Spinal cord (tissue), 10 donors: ENCODE measurements at places on chromosomes 6 and 20. TPM values are rescaled to one million over a fixed set of nuclear protein-coding genes. Genes with fewer than 3 reads are reported as not detected.

DNA sequence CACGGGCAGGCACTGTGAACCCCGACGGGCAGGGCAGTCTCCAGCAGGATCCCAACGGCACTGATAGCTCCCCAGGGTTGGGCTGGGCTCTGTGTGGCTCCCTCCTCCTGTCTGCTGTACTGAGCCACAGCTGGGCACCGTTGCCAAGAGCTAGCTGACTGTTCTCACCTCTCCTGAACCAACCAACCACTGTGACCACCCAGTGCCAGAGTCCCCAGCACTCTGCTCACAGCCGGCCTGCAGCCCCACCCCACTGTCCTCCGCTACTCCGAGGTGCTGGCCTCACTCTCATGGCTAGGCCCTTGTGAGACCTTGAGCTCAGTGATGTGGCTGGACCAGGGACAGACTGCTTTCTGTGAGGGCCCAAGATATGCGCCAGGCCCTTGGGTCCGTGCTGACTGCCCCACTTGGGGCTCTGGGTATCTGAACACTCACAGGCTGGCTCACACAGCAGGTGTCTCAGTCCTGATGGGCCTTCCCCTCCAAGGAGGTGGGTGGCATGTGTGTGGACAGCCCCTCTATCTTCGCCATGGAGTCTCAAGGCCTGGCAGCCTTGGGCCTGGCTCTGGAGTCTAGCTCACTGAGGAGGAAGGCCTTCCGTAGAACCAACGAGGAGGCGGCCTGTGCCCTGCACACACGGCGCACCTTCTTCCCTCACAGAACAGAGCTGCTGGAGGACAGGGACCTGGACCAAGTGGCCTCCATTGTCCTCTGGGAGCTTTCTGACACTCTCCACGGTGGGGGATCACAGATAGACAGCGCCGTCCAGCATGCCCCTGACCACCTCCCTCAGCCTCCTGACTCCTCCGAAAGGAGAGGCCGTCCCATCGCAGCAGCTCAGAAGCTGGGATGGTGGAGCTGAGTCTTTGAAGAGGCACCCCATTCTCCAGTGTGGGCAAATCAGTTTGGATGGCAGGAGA is 53.5 kb downstream of the TCP11 start:
- DNase-seq, result no peak

Gene SLC35F1
- polyA plus RNA-seq, result 54.5 TPM

DNA sequence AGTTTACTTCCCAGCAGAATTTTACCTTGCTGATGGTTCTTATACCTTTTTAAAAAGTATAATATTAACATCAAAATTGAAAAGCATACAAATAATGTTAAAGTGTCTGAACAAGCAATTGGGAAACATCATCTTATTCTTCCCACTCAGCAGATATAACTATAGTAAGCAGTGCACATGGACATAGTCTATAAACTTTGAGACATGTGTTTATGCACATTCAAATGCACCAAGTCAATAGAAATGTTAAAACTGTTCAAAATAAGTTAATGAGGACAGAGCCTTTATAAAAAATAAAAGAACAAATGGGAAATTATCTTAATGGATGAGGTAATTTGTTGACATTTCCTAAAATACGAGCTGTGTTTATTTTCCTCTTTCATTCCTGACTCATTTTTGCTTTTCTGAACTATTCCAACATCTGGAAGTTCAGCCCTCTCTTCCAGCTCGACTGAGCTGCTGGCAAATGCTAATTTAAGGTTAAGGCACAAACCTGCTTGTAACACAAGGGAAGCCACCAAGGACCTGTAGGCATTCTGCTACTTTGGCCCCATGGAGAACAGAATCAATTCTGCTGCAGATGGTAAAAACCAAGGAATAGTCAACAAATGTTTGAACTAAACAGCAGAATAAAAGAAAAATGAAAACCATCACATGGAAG is 110.3 kb upstream of the MAP3K4 start:
- DNase-seq, result no peak

Gene RSPO3
- 3.4 TPM for polyA plus RNA-seq

DNA sequence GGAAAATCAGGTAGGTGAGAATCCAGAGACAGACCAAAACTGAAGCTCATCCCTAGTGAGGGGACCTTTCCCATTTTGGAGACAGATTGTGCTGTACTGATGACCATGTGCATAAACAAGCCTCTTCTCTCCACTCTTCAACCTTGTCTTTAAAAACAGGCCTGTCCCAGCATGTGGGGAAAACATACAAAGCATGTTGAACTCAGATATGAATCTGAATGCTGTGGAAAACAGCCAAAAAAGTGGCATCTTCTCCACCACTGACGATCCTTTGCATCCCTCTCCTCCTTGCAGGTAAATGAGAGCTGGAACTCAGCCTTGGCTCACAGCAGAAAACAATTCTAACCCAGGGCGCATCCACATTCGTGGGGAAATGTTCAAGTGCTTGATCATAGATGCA is 123.7 kb upstream of the FOXQ1 start:
- DNase-seq, result no peak
